ENCODE measurements at places on chromosomes 4 and X.

DNA sequence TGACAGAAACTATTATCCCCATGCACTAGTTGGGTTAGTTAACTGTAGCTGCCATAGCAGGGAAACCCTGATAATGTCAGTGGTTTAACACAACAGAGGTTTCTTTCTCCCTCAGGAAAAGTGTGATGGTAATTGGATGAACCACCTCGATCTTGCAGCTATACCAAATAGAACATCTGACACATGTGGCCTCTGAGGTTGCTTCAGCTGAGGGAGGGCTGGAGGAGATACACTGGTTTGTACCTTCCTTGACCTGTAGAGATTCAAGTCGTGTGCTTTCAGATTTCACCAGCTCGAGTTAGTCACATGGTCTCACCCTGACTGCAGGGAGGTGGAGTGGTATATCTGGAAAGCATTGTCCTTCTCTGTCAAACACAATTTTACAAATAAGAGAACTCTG, 147.2 kb upstream of the SFRP2 start:
- no peak for DNase-seq

GRCh38 chrX:7574325-7574724, 268.6 kb upstream of the VCX start:
- DNase-seq: no peak

DNA sequence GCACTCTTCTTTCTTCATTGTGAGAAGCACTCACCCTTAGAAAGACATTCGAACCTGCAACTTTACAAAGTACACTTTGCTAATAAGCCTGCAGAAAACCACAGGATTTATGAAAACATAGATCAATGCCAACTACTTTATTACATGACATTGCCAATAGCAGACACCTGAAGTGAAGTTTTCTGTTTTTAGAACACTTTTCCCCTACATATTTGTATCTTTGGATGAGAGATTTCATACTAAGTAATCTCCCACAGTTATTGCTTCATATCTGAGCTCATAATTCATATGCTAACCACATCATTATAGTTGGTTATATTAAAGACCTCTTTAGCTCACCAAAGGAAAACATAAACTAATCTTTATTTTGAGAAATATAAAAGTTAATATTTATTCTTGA, 276.5 kb upstream of the CTSO start:
- no peak for DNase-seq

- no peak for DNase-seq
These were observed 45.3 kb upstream of the KCTD8 start for GRCh38 chr4:44493924-44494323.

DNA sequence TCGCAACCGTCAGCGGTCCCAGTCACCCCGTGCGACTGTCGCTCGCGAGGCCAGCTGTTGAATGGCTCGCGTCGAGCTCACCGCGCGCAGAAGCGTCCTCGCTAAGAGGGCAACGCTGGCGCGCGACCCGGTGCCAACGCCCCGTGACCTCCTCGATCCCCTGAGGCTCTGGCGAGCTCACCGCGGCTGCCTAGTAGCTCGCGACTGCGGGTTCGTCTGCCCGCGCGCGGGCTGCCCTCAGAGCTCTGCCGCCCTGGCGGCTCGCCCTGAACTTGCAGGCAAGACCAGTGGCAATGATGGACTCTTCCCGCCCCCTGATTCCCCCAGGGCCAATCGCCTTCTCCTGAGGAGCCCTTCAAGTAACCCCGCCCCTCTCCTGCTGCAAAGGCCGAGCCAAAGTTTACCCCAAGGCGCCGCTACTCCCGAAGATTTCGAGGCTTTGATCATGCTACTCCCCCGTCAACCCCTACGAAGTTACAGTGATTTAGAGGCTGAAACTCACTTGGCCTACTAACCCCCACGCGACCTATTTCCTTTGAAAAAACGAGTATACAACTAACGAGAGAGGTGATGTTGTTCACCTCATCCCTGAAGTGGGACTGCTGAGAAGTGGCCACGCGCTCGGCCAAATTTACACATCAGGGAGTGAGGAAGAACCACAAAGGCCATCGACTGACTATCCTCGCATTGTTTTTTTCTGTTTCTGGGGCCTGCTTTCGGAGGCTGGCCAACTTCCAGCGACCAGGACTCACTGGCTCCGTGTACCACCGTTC, 37.5 kb downstream of the PGRMC1 start:
- DNase-seq: peak; percentile 32
